T-cell (primary cell): ENCODE measurements at places on chromosomes 13 and 19.

DNA sequence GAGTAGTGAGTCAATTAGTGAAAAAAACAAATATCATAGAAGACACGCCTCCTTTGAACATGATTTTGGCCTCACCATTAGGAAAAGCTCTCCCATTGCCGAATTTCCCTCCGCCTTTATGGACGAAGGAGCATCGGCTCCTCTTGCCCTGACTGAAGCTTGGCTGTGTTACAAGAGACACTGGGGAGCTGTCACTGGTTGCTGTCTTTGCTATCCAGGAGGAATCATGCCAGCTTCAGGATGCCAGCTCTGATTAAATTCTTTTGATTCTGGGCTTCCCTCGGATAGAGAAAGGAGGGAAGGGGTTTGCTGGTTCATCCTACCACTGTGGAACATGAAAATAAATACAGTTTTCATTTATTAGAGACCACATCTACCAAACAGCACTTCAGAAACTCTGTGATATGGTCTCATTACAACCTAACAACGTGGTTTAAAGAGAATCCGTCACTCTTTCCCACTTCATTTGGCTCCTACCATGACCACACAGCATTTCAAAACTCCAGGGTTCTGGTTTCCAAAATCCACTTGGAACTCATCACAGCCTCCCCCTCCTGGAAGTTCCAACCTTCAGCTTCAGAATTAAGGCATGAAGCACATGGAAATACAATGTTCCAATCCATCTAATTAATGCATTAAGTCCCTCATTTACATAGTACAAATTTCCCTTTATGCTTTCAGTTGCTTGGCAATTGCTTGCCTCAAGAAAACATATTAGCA, 446.0 kb downstream of the EFNB2 start:
- DNase-seq, result no peak
- H3K27ac ChIP-seq, result no peak overlapping the region
- no peak overlapping the region for H3K4me3 ChIP-seq
- H3K36me3 ChIP-seq, result no peaks in the 10 kb centered on the region
- H3K27me3 ChIP-seq, result no peaks in the 10 kb centered on the region
- H3K4me1 ChIP-seq, result no peaks in the 10 kb centered on the region

DNA sequence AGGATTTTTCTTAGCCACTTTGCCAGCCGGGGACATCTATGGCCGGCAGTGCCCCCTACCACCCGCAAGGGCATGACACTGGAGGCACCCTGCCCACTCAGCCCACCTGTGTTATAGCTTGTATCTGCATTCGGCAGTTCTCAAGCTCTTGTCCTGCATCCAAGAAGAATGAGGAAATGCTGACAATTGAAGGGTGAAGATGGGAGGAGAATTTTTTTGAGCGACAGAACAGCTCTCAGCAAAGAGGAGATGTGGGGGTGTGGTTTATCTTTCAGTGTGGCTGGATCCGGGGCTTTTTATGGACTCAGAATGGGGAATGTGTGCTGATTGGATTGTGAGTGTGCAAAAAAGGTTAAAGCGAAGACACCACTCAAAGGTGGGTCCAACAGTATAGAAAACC, 5.4 kb upstream of the C19orf38 start:
- no peak overlapping the region for H3K27ac ChIP-seq
- H3K27me3 ChIP-seq, result no peaks in the 10 kb centered on the region
- no peaks in the 10 kb centered on the region for H3K4me1 ChIP-seq
- H3K36me3 ChIP-seq, result no peaks in the 10 kb centered on the region
- no peak for DNase-seq

- H3K36me3 ChIP-seq, result no peaks in the 10 kb centered on the region
- H3K4me3 ChIP-seq, result no peak overlapping the region
- no peaks in the 10 kb centered on the region for H3K4me1 ChIP-seq
- H3K27ac ChIP-seq, result no peak overlapping the region
Observed at GRCh38 chr13:50292081-50292480, 276.8 kb downstream of the KCNRG start.

- H3K27ac ChIP-seq, result no peak overlapping the region
- H3K36me3 ChIP-seq, result no peaks in the 10 kb centered on the region
- no peaks in the 10 kb centered on the region for H3K27me3 ChIP-seq
- DNase-seq, result no peak
- H3K4me1 ChIP-seq, result no peaks in the 10 kb centered on the region
Observed at GRCh38 chr13:112735791-112736190, 46.0 kb downstream of the ATP11A start.

- H3K4me1 ChIP-seq, result peaks cover 13% of the 10 kb centered on the region
- peaks cover 23% of the 10 kb centered on the region for H3K27me3 ChIP-seq
- no peak for DNase-seq
- H3K36me3 ChIP-seq, result no peaks in the 10 kb centered on the region
- no peak overlapping the region for H3K4me3 ChIP-seq
- no peak overlapping the region for H3K27ac ChIP-seq
Observed at GRCh38 chr19:3897936-3898335, 17.5 kb downstream of the ATCAY start.

DNA sequence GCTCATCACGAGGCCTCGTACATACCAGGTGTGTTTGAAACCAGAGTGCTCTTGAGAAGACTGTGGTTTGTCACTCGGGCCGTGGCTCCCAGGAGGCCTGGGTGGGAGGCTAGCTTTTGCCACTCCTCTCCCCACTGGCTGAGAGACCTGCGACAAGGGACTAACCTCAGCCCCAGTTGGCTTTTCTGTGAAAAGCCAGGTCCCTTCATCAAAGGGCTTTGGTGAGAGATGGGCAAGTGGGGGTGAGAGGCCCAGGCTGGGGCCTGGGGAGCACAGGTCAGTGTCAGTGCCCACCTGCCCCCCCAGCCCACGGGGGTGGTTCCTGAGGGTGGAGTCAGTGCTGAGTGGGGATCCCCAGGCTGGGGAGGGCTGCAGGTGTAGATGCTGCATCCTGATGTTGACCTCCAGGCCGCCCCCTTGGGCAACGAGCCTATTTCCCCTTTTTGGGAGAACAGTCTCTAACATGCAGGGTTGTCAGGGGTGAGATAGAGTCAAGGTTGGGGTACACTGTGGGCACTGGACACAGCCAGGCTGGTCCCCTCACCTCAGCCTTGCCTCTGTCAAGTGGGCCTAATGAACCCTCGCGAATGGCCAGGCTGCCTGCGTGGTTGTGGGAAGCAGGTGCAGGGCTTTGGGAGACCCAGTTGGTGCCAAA, 661 bp downstream of the KCNJ14 start:
- DNase-seq, result no peak
- no peaks in the 10 kb centered on the region for H3K27me3 ChIP-seq
- peaks cover 17% of the 10 kb centered on the region for H3K36me3 ChIP-seq
- no peak overlapping the region for H3K4me3 ChIP-seq
- peaks cover 4% of the 10 kb centered on the region for H3K4me1 ChIP-seq
